NCI-H526 treated with DMSO at 0.1 percent for 48 hours (cell line): ENCODE measurements at places on chromosomes 12 and 14.

- no peak for DNase-seq
These were observed 455.8 kb downstream of the BCL11B start for GRCh38 chr14:98816195-98816594.

GRCh38 chr12:34600592-34601462 is 578.5 kb downstream of the ALG10 start:
- no peak for DNase-seq

DNA sequence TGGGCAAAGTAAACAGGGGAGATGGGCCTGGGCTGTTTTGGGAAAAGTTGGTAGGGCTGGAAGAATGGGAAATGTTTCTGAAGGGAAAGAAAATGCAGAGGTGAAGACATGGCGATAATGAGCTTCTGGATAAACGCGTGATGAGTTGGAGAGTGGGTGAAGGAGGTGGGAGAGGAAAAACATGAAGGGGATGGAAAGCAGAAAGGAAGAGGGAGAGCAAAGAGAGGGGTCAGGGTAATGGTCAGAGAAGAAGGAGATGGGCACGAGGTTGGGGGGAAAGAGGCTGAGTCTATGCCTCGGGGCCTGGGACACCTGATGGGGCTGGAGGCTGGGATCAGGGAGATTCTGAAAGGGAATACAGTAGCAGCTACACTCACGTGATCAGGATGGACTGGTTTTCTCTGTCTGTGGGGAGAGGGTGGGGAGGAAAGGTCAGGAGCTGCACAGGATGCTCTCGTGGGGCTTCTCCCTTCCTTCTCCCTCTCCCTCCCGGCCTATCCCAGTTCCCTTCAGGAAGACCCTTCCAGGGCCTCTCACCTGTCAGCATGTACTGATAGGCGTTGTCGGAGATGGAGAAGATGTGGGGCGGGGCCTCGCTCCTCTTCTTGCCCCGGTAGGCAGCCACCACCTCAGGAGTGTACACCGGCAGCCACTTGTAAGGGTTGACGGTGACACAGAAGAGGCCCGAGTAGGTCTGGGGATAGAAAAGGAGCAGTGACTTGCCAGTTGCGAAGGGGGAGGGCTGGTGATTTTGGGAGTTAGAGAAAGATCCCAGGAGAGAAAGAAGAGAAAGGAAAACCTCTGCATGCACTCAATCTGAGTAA is 3.1 kb downstream of the MYH7 start:
- DNase-seq: no peak

- no peak for DNase-seq
These were observed 33.1 kb downstream of the FERMT2 start for GRCh38 chr14:52917735-52918134.

GRCh38 chr12:68812553-68813241 is 4.7 kb downstream of the MDM2 start:
- DNase-seq: no peak

DNA sequence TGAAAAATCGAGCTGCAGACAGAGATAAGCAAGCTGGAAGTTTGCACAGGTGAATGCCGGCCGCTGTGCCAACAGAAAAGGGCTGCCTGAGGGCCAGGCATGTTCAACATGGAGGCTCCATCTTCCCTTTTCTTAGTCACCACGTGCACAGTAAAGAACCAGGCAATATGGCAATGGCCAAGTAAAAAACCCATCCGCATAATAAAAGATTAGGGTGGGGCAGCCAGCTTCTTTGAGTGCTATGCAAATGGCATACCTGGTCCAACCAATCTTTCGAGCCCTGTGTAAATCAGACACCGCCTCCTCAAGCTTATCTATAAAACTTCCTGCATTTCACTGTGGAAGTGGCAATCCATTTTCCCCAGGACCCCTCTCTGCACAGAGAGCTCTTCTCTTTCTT is 16.7 kb downstream of the PNP start:
- DNase-seq: no peak

- DNase-seq: no peak
These were observed 116.8 kb downstream of the WIF1 start for GRCh38 chr12:65004270-65004669.

DNA sequence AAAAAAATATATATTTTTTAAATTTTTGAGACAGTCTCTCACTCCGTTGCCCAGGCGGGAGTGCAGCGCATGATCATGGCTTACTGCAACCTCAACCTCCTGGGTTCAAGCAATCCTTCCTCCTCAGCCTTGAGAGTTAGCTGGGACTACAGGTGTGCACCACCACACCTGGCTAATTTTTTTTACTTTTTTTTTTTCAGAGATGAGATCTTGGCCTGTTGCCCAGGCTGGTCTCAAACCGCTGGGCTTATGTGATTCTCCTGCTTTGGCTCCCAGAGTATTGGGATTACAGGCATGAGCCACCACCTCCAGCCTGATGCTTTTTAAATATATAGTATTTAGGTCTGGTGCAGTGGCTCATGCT is 24.5 kb downstream of the MDM2 start:
- no peak for DNase-seq

DNA sequence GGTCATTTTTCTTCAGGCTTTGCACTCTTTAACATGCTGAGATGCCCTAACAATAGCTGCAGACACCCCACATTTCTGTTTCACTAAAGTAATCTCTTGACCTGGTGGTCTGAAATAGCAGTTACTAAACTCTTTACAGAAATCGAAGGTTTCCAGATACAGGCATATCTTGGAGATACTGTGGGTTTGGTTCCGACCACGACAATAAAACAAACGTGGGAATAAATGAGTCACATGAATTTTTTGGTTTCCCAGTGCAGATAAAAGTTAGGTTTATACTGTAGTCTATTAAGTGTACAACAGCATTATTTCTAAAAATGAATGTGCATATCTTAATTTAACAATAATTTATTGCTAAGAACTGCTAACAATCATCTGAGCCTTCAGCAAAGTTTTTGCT is 208.7 kb downstream of the EGLN3 start:
- no peak for DNase-seq

DNA sequence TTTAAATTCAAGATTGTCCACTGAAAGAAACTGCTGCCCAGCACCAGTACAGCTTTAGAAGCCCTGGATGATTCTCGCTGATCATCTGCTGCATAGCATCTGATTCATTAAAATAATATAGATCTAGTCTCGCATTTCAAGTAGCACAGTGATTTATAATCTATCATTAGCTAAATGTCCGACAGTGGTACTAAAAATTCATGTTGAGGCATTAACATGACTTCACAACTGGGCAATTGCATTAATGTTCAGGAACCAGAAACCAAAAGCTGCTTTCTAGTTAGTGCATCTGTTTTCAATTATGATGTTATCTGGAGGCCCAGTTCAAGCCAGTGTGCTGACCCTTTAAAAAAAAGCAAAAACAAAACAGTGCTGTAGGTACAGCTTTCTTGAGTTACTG is 1987.2 kb upstream of the SEL1L start:
- no peak for DNase-seq
